AG09319 (cell line): ENCODE measurements at places on chromosomes 16 and 17.

GRCh38 chr17:40949418-40949817 is 12.0 kb upstream of the KRT23 start:
- DNase-seq: no peak

- DNase-seq: no peak
These were observed 29.1 kb downstream of the TUBD1 start for GRCh38 chr17:59863616-59864015.

GRCh38 chr16:72480911-72481310 is 309.0 kb upstream of the PMFBP1 start:
- no peak for DNase-seq

GRCh38 chr17:67369676-67370075 is 3.3 kb upstream of the PSMD12 start:
- DNase-seq: no peak

GRCh38 chr17:27329146-27329805 is 35.4 kb downstream of the WSB1 start:
- no peak for DNase-seq

GRCh38 chr17:332023-332422 is 20.6 kb downstream of the RPH3AL start:
- DNase-seq: no peak

GRCh38 chr17:75774991-75775668 is 9.5 kb upstream of the UNK start:
- DNase-seq: no peak

- DNase-seq: no peak
These were observed 13.1 kb upstream of the C16orf87 start for GRCh38 chr16:46843898-46844642.

GRCh38 chr17:17582372-17582771 is 9.1 kb downstream of the PEMT start:
- no peak for DNase-seq

DNA sequence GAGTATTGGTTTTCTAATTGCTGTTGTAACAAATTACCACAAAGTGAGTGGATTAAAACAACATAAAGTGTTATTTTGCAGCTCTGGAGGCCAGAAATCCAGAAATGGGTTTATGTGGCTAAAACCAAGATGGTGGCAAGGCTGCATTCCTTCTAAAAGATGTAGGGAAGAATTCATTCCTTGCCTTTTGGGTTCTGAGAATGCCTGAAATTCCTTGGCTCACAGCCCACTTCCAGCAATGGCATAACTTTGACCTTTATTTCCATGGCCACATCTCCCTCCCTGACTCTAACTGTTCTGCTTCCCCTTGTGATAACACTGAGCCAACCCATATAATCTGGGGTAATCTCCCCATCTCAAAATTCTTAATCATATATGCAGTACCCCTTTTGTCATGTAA is 269.6 kb upstream of the RPL38 start:
- no peak for DNase-seq

DNA sequence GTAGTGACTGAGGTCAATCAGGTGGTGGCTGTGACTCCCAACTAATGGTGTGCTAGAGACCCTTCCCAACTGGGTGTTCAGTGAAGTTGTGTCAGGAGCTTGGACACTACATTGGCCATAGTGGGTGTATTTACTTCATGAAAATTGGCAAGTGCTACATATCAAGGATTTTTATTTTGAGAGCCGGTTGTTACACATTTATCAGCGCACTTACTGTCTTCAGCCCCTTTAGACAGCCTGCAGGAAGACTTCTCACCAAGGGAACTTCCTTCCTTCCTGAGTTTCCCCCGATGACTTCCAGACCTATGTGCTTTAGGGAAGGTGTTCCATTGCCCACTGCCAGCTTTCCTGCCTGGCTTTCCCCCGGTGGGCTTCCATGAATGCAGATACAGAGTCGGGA is 261.2 kb downstream of the CBLN1 start:
- no peak for DNase-seq

GRCh38 chr17:72592242-72592966 is 471.6 kb downstream of the SOX9 start:
- peak; percentile 67 for DNase-seq

- no peak for DNase-seq
These were observed 3.7 kb upstream of the CBX8 start for GRCh38 chr17:79800325-79801155.

DNA sequence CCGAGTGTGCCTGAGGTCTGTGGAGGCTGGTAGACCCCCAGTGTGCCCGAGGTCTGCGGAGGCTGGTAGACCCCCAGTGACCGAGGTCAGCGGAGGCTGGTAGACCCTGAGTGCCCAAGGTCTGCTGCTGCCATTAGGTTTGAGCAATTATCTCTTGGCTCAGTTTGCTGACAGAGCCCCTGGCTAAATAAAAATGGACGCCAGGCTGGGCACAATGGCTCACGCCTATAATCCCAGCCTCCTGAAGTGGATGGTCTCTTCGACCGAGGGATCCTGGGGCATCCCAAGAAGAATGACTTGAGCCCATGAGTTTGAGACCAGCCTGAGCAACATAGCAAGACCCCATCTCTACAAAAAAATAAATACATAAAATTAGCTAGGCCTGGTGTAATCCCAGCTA is 98.7 kb upstream of the ZNF469 start:
- DNase-seq: no peak

DNA sequence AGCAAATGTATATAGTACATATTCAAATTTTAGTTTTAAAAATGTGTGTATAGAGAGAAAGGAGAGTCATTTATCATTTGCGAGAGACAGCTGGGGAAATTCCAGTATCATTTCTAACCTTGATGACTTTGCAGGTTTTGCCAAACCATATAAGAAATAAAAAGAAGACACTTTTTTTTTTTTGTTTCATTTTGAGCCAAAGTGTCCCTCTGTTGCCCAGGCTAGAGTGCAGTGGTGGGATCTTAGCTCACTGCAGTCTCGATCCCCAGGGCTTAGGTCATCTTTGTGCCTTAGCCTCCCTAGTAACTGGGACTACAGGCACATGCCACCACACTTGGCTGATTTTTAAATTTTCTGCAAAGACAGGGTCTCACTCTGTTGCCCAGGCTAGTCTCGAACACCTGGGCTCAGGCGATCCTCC is 38.4 kb upstream of the VWA3A start:
- DNase-seq: no peak

- DNase-seq: no peak
These were observed 7.1 kb downstream of the KRT13 start for GRCh38 chr17:41498276-41498675.

GRCh38 chr17:77782201-77782600 is 176.3 kb upstream of the TNRC6C start:
- no peak for DNase-seq

DNA sequence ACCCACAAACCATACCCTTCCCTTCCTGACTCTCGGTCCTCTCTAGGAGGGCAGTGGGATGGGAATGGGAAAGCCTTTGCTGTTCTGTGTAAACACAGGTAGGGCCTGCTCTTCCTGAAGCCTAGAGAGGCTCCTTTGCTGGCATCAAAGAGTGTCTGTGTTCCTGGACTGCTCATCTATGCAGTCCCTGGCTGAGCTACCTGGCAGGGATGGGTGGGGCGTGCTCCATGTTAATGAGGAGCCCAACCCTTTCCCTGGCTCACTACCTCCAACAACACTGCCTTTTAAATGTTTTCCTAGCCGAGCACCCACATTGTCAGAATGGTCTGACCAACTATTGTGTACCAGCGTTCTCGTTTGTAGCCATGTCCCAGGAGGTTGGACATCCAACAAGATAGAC is 26.6 kb upstream of the NAGLU start:
- DNase-seq: no peak

GRCh38 chr17:66076546-66077190 is 115.3 kb downstream of the CEP112 start:
- DNase-seq: no peak

DNA sequence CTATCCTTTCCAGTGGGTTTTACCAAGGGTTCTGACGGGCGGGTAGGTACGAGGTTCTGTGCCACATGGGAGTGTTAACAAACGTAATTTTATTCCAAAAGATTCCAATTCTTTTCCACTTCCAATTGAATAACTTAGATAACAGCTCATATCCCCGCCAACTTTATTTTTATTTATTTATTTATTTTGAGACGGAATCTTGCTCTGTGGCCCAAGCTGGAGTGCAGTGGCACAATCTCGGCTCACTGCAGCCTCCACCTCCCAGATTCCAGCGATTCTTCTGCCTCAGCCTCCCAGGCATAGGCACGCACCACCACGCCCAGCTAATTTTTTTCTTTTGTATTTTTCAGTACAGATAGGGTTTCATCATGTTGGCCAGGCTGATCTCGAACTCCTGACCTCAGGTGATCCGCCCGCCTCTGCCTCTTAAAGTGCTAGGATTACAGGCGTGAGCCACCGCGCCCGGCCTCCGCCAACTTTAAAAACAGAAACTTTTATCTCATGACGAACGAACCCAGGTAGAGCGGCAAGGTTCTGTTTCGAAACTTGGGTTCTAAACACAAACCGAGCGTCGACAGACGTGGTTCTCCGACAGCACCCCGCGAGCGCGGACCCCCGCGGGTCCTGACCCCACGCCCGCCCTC is 613 bp downstream of the ECI1 start:
- DNase-seq: no peak

DNA sequence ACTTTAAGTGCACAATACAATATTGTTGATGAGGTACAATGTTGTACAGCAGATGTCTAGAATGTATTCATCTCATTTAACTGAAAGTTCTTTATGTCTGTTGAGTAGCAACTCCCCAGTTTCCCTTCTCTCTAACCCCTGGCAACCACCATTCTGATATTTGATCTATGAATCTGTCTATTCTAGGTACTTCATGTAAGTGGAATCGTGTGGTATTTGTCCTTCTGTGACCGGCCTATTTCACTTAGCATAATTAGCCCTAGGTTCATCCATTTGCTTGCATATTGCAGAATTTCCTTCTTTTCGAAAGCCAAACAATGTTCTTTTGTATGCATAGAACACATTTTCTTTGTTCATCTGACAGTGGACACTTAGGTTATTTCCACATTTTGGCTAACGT is 10.8 kb downstream of the RGS9 start:
- no peak for DNase-seq

GRCh38 chr16:25370541-25370940 is 112.9 kb upstream of the ZKSCAN2 start:
- DNase-seq: no peak

DNA sequence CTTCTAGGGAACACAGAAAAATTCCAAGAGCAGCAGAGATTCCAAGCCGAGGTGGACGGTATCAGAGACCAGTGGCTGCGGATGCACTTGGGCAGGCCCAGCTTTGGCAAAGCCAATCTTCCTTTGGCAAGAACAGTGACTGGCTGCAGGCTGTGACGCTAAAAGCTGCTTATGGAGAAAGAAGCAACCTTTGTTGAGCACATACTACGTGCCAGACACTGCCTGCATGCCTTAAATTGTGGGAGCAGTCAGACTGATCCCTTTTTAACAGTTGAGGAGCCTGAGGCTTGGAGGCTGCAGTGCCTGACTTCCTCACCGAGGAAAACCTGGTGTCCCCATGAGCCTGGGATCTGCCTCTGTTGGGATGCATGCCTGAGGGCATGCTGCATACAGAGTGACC is 69.0 kb upstream of the AMZ2 start:
- DNase-seq: no peak

GRCh38 chr17:40558890-40559563 is 6.2 kb downstream of the CCR7 start:
- DNase-seq: no peak

- DNase-seq: no peak
These were observed 161.8 kb upstream of the KCNJ16 start for GRCh38 chr17:69913216-69913615.

DNA sequence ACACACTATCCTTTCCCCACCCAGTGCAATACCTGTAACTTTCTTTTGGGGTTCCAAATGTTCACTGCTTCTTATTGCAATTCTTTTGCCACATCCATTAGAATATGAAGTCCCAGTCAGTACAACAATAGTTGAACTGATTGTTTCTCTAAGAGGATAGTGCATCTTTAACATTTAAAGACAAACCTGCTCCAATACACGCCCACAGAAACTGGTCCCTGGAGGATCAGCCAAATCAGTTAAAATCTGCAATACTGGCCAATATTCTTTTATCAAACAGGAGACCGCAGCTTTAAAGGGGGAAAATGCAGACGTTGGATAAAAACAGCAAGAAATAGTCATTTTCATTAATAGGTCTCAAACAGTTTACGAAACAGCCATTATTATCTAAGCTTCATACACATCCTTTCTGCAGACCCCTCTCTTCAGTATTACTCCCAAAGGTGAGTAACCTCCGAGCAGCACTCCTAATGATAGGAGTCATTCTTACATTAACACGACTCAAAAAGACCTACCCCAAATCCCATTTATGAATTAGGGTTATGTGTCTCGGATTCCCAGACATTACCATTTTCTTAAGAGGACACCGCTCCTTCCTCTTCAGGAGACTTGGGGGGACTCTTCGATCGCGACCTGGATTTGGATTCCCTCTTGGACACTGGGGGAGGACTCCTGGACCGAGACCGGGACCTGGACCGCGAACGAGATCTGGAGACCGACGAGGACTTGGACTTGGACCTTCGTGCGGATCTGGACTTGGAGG is 1.4 kb downstream of the SRSF2 start:
- DNase-seq: no peak
